ENCODE measurements at places on chromosomes 6 and 20.

DNA sequence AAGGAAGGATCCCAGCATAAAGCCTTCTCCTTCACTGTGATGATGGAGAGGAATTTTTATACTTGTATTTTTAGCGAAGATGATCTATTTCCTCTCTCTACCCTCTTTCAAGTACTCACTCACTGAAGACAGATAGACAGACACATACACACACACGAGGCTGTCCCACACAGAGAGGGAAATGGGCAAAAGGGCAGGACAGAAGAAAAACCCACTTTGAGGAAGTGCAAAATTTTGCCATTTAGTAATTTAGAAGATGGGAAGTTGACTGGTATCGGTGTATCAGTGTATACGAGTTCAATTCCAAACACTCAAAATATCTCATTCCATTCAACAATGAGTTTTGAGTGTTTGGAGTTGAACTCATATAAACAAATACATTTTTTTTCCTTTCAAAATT, 30.9 kb downstream of the HEBP2 start:
- DNase-seq = no peak

DNA sequence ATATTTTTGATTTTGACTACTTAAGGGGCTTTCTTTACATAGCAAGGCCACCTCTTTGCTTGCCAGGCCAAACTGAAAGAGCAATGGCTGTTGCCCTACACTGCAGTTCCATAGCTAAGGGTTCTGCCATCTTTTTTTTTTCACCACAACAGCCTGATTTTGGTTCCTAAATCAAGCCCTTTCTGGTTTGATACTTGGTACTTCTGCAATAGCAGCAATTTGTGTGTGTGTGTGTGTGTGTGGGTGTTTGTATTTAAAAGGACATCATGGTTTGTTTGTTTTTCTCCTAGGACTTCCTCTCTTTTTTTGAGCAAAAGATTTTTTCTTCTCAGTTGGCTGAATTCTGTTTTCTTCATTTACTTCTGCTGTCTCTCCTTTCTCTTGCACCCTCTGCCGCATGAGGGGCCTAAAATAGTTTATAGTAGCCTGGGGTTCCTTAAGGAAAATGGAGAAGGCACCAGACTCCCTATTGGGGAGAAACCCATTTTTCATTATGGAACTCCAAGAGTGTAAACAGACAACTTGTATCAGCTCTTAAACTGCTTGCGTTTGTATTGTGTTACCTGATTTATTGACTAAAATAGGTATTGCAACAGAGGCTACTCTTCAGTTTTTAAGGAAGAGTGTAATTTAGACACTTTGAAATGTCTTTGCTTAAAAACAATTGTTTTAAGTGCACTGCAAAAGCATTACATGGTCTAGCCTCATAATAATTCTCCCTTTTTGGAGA, 12.2 kb upstream of the GCLC start:
- DNase-seq = no peak

- DNase-seq = no peak
Observed at GRCh38 chr20:48897305-48898010, 24.1 kb upstream of the ARFGEF2 start.

DNA sequence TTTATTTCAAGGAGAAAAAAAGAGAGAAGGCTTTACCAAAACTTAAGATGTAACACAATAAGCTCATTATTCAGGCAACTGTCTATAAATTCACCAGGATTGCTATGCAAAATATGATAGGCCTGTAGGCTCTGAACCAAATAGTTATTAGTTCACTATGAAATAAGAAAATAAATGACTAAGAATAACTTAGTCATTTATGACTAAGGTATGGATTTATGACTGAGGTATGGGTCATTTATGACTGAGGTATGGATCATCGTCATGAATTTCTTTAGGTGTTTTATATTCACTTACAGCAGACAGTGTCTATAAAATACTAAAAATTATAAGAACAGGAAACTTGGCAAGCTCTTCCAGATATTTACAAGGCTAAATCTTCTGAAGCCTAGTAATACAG, 52.1 kb upstream of the SNX9 start:
- DNase-seq = no peak

DNA sequence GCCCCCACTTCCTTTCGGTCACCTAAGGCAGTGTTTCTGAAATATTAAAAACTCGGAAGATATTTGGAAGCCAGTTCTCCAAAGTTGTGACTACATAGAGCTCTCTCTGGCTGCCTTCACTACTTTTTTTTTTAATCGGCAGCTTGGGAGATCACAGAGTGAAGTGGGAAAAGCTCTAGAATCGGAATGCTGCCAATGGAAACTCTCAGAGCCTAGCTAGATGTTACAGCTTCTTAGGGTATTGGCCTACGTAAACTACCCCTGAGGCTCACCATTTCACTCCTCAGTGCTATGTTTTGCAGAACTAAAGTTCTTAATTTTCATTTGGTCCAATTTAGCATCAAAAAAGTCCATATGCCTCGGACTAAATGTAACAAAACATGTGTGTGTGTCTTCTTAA, 14.5 kb downstream of the SERPINB1 start:
- DNase-seq = no peak

GRCh38 chr6:112061605-112062004, 7.7 kb downstream of the CCN6 start:
- DNase-seq = no peak

DNA sequence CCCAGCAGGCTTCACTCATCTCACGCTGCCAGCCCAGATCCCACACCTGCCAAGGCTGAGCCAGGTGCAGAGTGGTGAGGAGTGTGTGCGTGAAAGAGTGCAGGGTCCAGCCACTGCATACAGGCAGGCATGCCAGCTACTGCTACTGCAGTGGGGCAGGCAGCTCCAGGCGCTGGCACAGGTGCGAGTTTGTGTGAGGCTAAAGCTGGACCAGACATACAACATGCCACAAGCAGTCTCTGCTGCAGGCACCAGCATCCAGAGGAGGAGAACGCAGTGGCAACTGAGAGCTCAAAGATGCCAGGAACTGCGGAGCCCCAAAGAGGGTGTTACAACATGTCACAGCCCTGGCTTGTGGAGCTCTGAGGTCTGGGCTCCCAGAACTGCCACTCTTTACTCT, 149.8 kb downstream of the EYS start:
- no peak for DNase-seq

GRCh38 chr6:150349546-150349945, 19.3 kb upstream of the IYD start:
- DNase-seq = no peak

DNA sequence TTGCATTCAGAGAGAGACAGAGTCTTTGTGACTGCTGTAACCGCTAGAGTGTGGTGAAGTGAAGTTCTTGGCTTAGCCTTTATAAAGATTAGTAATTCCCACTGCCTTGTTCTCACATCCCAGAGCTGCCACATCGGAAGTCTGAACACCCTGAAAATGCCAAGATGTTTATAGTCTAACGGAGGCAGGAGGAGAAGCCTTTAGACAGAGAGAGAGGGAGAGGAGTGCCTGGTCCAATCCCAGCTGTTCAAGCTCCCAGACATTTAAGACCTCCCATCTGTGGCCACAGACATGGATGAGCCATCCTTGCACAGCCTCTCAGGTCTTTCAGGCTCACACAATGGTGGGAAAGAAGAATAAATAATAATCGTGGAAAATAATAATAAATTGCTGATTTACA, 1422.8 kb upstream of the EYS start:
- no peak for DNase-seq

GRCh38 chr20:51423290-51423667, 119.2 kb downstream of the NFATC2 start:
- no peak for DNase-seq

DNA sequence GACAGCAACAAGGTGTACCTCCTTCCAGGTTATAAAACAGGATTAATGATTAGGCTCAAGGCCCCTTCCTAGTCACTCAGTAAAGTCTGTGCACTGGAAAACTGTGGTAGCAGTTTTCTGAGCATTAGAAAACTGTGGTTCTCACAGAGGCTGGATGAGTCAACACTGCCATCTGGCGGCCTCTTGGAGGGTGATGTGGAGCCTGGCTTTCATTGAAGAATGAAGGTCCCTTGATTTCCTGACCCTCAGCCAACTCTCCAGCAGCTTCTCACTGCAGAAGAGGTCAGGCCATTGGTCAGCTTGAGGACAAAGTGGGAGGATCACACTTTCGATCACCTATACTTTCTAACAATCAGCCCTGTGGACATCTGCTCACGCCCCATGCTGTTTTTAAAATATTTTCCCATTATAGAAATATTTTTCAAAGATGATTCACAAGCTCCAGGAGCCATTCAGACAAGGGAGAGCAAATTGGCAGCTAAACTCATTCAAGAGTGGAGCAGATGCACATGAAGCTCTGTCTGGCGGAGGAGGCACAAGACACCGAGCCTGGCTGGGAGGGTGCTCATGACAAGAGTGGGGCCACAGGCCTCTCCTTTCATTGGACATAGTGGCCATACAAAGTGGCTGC, 23.2 kb downstream of the PSMB1 start:
- DNase-seq = peak; percentile 88

DNA sequence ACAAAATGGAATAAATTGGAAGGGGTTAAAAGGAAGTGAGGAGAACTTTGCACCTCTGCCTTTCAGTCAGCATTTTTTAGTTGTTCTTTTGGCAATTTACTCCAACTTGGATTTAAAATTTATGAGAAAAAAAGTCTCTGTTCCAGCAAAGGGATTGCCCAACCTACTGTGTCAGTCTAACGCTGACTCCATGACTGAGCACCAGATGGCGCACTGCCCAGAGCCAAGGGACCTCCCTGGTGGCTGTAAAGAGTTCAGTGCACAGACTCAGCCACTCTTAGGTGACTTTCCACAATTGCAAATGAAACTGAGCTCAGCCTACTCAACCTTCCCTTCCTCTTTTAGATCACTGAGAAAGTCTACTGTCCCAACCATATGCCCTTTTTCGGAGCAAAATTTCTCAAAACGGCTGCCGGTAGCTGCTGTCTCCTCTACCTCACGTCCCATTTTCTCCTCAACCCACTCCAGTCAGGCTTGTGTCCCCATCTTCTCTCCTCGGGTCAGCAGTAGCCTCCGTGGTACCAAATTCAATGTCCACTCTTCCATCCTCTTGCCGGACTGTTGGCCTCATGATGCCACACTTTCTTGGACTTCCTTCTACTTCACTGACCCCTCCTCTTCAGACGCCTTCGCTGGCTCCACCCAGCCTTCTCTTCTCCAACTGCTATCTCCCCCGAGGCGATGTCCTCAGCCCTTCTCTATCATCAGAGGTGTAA, 38.7 kb downstream of the GSTA2 start:
- DNase-seq = peak; percentile 30

DNA sequence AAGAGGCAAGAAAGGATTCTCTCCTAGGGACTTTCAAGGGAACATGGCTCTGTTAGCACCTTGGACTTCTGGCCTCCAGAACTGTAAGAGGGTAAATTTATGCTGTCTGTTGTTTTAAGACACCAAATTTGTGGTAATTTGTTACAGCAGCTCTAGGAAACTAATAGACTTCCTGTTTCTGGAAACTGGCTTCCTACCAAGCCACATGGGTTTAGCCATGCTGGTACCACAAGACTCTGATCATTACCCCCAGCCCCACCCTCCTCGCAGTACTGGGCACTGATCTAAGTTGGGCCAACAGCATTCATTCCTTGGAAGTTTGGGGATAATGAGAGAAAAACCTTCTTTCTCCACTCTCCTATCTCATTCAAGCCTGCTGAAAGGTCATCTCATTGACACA, 109.5 kb upstream of the SMLR1 start:
- no peak for DNase-seq

DNA sequence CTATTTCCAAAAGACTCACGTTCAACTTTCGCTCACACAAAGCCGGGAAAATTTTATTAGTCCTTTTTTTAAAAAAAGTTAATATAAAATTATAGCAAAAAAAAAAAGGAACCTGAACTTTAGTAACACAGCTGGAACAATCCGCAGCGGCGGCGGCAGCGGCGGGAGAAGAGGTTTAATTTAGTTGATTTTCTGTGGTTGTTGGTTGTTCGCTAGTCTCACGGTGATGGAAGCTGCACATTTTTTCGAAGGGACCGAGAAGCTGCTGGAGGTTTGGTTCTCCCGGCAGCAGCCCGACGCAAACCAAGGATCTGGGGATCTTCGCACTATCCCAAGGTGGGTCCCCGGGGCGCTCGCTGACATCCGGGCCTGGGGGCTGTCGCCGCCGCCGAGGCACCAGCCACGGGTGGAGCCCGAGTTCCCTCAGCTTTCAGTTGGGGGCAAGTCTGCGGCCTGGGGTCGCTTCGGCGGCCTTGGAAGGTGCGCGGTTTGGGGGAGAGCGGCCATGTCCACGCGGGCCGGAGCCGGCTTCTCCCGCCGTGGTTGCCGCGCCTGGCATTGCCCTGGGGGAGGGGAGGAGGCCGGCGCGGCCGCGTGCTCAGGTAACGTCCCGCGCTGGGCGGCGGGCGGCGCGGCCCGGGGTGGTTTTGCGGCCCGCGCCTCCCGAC, 429 bp downstream of the AMD1 start:
- DNase-seq = peak; percentile 23

GRCh38 chr20:57341663-57342062, 9.4 kb upstream of the RAE1 start:
- no peak for DNase-seq

- DNase-seq = no peak
Observed at GRCh38 chr6:76697585-76697984, 625.1 kb upstream of the IMPG1 start.

- DNase-seq = no peak
Observed at GRCh38 chr6:65161661-65162060, 545.4 kb downstream of the EYS start.

GRCh38 chr6:132713352-132714134, at the start of gene VNN1:
Gene VNN1 (minus strand): TSS chr6:132714055. CDS start chr6:132714035, 20 bp downstream.
- DNase-seq = peak; percentile 20

DNA sequence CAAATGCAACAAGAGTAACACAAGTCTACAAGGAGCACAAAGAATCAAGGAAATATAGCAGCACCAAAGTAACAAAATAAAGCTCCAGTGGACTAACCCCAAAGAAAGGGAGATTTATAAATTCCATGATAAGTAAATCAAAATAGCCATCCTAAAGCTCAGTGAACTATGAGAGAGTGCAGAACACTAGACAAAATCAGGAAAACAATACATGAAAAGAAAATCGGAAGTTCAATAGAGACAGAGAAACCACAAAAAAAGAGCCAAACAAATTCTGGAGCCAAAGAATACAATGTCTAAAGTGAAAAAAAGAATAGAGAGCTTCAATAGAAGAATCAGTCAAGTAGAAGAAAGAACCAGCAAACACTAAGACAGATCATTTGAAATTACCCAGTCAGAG, 247.3 kb upstream of the TENT5A start:
- no peak for DNase-seq
